Activated CD4-positive, alpha-beta T cell treated with anti-CD3 and anti-CD28 coated beads, Interleukin-10, Interleukin-2, amounts not matched to agents 100 ng/mL and 50 ng/mL, durations not matched to agents 16 hours and 8 hours (primary cell): ENCODE measurements at places on chromosomes 6 and 20.

DNA sequence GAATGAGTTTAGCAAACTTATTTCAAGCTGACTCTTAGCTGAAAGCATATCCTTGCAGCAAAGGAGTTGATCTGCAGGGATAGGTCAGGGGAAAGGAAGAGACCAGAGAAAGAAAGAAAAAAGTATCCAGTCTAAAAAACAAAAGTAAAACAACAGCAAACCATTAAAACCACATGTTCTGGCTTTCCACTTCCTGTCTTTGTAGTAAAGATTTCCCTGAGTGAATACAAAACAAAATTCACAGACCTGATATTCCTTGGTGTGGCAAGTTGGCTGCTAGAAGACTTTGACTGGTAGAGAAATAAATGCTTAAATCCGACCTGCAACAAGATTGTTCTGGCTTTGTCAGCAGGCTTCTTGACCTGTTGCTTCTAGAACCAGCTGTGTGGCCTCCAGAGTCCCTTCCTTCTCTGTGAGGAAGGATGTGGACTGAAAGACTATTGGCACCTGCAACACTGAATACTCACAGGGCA, 23.4 kb upstream of the MCM3 start:
- DNase-seq: peak; percentile 54

- DNase-seq: no peak
Measured at GRCh38 chr6:138522611-138523010, 23.3 kb upstream of the NHSL1 start.

- DNase-seq: no peak
Measured at GRCh38 chr6:158376631-158377081, 64.4 kb downstream of the TULP4 start.

DNA sequence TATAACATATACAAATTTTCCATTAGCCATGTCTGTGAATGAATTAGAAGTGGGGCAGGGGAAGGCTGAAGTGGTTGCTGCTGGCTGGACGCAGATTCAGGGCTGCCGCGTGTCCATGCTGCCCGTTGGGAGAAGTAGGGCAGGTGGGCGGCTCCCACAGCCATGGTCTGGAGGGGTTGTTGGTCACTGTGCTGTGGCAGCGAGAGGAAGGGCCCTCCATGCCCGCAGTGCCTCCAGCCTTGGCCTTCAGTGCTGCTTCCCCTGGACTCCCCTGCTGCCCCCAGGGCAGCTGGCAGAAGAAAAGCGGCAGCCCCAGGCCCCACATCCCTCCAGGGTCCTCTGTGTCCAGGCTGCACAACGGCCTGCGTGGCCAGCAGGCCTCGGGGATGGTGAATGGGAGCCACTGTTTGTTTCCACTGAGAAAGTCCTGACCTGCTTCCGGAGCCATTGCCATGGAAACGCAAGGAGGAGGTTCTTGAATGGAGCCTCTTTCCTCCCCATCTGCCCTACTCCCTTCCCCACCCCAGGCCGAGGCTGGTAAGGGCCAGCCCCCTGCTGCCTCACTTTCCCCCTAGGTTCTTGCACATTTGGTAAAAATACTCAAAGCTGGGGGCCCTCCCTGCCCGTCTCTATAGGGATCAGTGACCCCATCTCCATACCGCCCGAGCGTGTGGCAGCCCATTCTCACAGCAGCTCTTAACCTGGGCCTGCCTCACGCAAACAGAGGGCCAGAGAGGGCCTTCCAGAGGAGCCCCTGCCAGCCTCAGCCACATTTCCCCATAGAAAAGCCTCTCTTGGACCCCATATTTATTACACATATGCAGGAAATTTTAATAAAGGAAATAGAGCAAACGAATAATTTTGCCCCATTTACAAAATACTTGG, 113.3 kb downstream of the SASH1 start:
- no peak for DNase-seq

DNA sequence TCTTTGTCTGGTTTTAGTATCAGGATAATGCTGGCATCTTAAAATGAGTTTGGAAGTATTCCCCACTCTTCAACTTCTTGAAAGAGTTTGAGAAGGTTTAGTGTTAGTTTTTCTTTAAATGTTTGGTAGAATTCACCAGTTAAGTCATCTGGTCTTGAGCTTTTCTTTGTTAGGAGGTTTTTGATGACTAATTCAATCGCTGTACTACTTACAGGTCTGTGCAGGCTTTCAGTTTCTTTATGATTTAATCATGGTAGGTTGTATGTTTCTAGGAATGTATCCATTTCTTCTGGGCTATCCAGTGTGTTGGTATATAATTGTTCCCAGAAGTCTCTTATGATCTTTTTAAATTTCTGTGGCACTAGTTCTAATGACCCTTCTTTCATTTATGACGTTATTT, 215.5 kb downstream of the LRFN2 start:
- peak; percentile 44 for DNase-seq

DNA sequence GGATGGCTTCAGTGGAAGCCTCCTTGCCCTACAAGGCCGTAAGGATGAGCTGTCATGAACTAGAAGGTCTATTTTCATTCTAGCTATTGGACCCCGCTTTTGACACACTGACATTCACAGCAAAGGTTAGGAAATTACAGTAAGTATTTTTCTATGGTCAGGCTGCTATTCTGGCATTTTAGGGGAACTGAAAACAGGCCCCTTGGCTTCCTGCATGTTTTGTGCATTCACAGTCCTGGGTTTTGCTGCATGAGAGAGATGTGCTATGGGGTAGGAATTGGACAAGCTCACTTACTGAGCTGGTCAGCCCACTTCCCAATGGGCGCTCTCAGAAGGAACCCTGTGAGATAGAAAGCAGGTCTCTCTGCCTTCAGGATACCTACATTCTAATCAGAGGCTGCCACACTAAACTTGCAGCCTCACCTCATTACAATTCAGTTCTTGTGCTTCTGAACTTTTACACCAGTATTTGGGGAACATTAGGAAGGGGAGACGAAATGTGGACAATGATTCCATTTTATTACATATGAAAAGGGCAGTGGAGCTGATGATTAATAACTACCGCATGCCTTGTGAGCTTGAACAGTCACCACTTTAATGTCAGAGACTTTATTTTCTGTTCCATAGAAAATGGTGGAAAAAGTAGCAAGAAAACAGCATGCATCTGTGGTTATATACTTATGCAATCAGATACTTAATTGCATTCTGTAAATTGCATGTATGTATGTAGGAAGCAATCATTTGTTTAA, 86.6 kb upstream of the TAB2 start:
- no peak for DNase-seq

DNA sequence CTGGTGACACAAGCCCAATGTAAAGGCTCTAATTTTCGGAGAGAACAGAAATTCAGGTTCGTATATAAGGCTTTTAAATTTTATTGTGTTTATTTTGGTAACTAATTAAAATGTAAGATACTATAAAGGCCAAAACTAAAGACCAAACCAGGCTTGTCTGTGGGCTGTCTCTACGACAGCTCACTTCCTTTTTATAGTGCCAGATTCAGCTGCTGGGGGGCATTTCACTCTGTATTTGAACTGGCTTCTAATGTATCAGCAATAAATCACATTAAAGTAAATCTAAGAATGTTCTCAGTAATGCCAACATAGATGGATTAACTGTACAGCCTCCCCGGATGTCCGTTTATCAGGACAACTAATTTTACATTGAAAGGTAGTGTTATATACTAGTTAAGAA, 31.1 kb upstream of the STXBP5 start:
- no peak for DNase-seq

GRCh38 chr6:93453956-93454355, 34.6 kb upstream of the EPHA7 start:
- DNase-seq: no peak

GRCh38 chr6:135121434-135121833, 59.7 kb upstream of the MYB start:
- peak; percentile 59 for DNase-seq

- DNase-seq: no peak
Measured at GRCh38 chr6:127247114-127248096, 19.3 kb upstream of the RNF146 start.

DNA sequence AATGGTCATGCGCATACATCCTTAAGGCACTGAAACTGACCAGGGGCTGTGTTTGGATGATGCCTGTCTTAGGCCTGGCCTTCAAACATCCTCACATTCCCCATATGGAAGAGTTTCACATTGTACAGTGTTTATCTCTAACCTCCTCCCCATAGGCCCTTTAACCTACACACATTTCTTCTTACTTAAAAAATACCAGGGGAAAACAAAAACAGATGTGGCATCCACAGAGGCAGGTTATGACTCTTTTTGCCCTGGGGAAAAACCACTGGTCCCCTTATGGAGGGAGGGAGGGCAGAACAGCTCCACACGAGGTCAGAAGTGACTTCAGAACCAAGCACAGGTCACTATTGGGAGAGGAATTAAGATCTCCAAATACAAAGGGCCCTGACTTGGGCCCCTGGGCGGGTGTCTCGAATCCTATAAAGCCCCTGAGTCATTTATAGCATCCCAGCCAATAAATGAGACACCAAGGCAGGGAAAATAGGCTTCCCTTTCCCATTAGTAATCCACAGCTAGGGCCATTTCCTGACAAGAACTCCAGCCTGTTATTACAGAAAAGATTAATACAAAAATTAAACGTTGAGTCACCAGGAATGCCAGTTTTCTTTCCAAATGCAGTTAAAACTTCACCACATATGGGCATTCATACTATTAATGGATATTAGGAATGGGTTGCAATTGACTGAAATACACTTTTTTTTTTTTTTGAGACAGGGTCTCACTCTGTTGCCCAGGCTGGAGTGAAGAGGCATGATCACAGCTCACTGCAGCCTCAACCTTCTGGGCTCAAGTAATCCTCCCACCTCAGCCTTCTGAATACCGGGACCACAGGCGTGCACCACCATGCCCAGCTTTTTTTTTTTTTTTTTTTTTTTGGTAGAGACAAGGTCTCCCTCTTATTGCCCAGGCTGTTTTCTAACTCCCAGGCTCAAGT, 107.2 kb downstream of the ATP9A start:
- peak; percentile 42 for DNase-seq

- DNase-seq: peak; percentile 84
Measured at GRCh38 chr6:15296735-15297134, 50.9 kb downstream of the JARID2 start.

- no peak for DNase-seq
Measured at GRCh38 chr20:24637087-24637486, 167.7 kb downstream of the SYNDIG1 start.

DNA sequence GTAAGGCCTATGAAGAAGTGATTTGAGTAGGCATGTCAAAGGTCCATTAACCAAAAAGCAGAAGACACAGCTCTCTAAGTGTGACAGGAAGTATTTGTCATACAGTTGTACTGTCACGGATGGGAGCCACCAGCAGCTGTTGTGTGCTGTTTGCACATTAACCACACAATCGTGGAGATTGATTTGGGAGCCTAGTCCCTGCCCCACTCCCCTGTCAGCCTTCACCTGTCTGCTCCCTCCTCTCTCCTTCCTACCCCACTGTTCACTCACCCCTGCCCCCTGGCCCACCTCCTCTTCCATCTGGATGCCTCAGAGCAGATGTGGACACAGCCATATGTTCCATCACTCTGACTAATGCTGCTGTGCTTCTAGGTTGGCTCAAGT, 124.7 kb upstream of the SPACA1 start:
- DNase-seq: peak; percentile 65

DNA sequence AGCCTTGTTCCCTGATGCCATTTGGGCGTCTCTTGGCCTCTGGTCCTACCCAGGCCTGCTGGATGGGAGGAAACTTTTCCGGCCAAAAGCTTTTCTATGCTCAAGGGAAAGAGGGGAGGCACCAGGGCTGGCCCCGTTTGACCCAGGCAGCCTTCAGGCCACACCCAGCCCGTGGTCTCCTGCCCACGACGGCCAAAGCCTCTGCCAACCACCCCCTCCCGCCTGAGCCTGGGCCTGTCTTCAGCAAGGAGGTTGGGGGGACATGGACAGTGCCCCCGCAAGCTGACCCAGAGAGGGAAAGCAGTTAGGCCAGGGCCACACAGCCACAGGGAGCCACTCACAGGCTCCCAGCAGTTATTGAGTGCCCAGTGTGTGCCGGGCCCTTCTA, 49.5 kb downstream of the SRC start:
- no peak for DNase-seq

GRCh38 chr6:25175681-25176080, 103.5 kb upstream of the CARMIL1 start:
- peak; percentile 46 for DNase-seq

DNA sequence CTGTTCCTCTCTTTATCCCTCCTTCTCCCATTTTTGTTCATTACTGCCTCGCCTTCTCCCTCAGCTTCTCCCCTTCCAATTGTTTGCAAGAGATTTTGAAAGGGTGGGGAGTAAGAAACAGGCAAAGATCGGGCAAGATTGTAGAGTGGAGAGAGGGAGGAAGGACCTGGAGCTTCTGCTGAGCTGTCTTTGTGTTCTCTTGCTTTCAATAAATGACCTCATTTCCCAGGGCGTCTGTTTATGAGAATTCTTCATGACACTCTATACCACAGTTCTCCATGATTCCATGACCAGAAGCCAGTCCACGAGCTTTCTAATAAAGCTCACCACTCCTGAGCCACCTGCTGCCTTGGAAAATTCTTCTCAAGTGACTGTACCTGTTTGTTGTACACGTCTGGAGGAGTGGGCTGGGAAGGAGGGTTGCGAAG, 50.0 kb upstream of the PLEKHG1 start:
- DNase-seq: no peak

DNA sequence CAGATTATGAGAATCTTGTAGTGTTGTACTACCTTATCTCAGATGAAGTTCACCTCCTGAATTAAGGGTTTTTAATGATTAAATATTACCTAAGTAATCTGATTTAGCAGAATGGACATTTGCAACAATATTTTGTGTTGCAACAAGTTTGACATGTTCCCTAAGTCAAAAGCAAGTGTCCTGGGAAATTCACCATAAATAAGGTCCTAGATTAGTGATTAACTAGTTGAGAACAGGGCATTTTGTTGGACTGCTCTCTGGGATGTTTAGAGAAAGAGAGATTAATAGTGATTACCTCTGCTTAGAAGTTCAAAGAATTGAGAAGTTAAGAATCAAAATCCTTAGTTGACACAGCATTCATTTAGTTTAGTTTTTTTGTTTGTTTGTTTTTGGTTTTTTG, 120.2 kb upstream of the MARCKS start:
- DNase-seq: no peak

GRCh38 chr6:137269347-137269746, 50.2 kb upstream of the IFNGR1 start:
- no peak for DNase-seq

DNA sequence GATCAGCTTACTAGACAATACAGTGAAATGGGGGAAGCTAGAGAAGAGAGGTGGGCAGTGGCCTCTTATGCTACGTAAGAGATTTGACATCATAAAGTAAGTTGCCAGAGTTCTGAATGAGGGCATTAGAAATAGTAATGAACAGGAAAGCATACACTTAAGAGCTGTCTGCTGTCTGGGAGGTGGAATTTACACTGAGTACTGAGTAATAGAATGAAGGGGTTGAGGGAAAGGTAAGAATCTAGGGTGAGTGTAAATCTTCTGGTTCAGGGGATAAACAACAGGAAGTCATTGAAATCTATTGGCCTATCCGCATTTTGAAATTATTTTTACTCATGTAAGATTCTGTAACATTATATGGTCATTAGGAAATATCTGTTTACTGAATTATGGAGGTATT, 35.8 kb downstream of the HLA-DMB start:
- no peak for DNase-seq

- no peak for DNase-seq
Measured at GRCh38 chr20:44180814-44181213, 6.2 kb downstream of the JPH2 start.

- DNase-seq: no peak
Measured at GRCh38 chr6:37251211-37251780, 6.3 kb upstream of the TBC1D22B start.
